ENCODE measurements at places on chromosomes 6 and 20.

DNA sequence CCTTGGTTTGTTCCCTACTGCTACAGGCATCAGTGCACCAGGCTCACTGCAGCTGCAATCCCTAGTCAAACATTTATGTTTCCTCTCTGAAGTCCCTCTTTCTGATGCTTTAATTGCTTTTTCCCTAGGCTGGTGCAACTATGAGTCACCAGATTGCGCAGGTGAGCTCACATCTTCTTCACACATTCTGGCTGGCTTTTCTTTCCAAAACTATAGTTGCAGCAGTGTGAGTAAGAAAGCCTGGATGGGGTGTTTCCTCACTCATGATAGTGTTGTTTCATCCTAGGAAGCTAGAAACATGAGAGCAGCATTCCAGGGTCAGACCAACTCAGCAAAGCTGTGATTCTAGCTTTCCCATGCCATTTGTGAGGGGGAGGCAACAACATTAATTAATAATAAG, 296.4 kb downstream of the PAX1 start:
- no peak for DNase-seq

- no peak for DNase-seq
Measured at GRCh38 chr20:10984913-10985312, 311.1 kb upstream of the JAG1 start.

- no peak for DNase-seq
Measured at GRCh38 chr20:35718972-35719635, 19.9 kb downstream of the ROMO1 start.

GRCh38 chr20:49887251-49888211, 27.8 kb downstream of the SPATA2 start:
- no peak for DNase-seq

DNA sequence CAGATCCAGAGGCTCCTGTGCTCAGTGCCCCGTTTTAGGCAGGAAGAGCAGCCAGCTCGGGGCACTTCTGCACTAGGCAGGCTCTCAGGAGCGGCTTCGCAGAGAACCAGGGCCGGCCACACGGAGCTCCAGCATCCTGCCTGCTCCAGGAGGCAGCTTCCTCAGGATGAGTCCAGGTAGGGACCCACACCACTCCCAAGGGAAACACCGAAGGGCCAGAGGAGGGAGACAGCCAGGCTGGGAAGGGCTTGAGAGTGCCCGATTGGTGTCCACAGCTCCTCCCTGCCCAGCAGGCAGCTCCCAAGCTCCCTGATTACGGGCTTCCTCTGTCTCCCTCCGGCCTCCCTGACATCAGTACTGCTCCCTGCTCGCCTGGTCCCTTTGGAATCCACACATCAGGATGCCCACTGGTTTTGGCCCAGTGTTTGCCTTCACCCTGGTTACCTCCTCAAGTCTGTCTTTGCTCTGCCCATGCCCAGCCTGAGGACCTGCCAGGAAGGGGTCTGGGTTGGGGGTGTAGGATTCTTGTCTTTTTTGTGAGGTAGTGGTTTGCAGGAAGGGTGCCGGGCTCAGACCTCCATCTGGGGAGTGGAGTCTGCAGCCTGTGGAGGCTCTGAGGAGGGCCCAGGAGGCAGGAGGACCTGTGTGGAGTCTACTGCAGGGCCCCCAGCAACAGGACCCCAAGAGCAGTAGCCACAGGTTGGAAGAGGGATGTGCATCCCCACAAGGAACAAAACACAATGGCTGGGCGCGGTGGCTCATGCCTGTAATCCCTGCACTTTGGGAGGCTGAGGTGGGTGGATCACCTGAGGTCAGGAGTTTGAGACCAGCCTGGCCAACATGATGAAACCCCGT, 11.2 kb upstream of the PYGB start:
- no peak for DNase-seq

DNA sequence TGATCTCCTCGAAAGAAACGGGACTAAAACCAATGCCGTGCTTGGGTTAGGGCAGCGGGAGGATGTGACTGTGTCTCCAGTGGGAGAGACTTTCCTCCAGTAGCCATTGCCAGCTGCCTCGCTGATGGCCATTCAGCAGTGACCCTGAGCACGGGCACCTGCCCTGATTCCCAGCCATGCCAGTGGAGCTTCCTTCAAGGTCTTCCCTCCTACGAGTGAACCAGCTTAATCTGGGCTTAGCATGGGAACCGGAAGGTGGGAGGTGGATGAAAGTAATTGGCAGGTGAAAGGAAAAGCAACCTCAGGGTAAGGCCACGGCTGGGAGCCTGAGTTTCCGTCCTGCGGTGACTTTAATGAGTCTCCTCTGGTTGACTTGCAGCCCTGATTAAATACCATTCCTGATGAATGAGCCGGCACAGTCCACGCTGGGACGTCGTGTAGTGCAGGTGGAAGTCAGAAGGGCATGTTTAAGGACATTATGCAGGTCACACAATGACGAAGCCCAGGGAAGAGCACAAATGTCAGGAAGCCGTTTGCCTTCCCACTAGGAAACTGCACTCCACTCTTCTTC, 813.5 kb downstream of the QKI start:
- DNase-seq = no peak

DNA sequence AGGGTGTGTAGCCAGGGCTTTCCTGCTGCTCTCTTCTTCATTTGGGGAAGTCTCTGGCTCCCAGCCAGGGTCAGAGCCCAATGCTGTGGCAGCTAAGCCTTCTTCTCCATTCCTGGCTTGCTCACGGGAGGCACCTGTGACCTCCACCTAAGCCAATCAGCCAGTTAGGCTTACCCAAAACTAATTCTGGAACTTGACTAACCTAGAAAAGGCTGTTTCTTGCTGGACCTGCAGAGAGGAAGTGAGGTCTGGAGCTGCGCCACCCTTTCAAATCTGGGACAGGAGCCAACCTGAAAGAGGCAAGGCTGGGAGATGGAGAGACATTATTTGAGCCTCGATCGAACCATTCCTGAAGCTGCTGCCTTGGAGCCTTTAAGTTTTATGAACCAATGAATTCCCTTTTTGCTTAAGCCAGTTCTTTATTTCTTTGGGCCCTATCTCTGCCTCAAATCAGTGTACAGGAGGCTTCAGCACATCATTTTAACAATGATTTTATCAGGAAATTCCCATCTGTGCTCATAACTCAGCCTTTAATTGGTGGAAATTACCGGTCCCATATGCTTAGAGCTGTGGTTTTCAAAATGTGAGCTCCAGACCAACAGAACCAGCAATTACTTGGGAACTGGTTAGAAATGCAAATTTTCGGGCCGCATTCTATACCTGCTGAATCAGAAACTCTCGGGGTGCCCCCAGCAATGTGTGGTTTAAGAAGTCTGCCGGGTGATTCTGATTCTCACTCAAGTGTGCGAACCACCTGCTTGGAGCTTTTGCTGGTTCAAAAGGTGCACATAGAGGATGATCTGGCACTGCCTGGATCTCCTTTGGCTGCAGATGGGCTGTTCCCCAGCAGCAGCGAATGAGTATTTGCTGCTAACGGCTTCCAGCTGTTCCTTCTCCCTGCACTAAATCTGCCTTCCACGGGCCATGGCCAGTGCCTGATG, 97.4 kb upstream of the RNF24 start:
- no peak for DNase-seq

DNA sequence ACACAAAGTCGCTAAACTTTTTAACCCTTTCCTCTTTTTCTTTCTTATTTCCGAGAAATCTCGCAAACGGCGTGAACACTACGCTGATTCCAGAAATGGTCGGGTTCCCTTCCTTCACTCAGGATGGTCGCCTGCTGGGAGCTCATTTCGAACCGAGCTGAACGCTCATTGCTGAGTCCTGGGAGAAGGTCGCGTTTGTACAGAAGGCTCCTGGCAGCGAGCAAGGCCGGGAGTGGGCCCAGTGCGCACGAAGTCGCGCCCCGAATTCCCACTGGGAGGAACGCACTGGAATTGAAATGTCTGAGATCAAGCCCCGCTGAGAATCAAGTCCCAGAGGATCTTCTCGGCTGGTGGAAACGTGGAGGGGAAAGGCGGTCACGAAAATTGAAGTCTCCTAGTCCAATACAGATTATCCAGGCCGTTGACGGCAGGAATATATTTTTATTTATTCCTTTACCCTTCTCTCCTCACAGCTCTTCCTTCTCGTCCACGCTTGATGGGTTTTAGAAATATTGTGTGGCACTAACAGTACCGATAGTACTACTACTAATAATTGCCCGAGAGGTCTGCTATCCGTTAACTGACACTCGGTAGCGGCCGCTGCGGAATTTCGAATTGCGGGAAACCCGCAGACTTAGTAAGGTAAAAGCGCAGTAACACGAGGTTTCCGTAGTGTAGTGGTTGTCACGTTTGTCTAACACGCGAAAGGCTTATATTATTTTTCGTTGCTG, 207.2 kb upstream of the ZNF184 start:
- DNase-seq = no peak

- DNase-seq = no peak
Measured at GRCh38 chr6:127376685-127377084, 33.3 kb upstream of the ECHDC1 start.

DNA sequence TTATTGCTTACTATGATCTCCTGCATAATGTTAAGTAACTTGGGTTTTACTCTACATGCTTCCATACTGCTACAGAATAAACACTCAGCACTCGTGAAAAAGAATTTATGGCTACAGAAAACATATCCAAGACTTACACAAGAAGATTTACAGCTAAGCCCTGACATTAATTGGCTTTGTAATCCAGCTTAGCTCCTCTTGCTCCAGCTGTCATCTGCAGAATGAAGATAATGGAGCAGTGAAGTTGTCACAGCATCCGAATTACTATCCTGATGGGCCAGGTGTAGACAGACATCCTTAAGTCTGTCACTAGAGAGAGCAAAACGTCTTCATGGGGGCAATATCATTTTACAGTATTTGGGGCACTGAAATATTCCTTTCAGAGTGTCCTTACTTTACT, 155.3 kb downstream of the PRKN start:
- no peak for DNase-seq

GRCh38 chr6:4668271-4669179, 107.7 kb upstream of the CDYL start:
- peak; percentile 10 for DNase-seq

DNA sequence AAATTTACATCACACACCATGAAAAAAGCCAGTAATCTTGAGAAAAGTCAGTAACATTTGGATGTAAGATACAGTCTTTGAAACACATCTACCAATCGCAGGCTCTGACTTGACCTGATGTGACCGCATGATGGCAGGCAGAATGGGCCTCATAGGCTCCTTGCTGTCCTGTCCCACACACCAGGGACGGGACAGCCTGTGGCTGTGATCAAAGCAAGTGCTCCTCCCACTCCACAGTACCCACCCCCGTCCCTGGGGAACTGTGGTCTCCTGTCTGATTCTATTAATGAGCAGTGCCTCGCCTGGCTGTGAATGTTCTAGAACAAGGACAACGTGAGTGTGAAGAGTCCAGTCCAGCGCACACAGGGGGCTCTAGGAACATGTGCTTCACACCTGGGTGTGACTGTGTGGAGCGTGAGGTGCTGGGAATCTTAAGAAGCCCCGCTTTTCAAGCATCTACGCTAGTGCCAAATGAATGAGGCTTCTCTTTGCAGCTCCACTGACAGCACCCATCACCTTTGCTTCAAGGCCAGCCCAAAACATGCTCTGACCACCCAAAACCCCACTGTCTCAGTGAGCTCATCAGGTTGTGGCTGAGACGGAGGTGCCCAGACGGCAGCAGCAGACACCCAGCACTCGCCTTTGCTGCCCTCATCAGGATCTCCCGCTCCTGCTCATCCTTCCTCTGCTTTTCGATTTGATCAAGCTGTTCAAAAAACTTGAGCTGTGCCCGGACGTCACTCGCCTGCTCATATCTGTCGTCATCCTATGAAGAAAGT, 67.1 kb downstream of the TAF4 start:
- no peak for DNase-seq

- no peak for DNase-seq
Measured at GRCh38 chr6:53112404-53112803, 36.2 kb downstream of the GCM1 start.

GRCh38 chr6:165889636-165890403, 226.8 kb upstream of the PDE10A start:
- no peak for DNase-seq

DNA sequence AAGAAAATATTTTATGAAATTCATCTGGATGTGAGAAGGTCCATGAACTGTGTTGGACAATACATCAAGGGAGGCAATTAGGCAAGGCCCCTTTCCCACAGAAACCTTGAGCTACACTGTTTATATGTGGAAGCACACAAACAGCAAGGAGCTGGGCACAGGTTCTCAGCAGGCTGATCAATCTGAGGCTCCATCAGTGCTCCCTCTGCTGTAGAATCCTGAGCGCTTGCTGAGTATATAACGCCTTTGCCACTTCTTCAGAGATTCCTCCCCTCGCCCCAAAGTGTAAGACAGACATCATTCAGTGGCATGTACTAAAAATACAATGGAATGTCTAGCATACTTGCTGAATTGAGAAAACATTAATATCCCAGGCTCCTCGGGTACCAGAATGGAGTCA, 146.9 kb downstream of the PRKN start:
- no peak for DNase-seq

DNA sequence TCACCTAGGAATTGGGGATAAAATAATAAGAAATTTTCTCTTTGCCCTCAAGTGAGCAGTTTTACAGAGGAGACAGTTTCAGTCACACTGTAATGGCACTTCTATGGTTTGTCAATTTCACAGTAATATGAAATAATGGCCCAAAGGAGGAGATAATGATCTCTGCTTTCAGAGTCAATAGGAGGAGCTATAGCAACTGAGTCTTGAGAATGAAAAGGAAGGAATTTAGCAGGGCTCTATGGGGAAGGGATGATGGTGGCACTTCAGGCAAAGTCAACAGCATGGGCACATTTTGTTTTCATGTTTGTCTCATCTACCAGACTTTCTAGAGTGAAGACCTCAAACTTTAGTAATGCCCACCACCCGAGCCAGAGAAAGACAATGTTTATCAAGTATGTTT, 138.3 kb upstream of the HMGN3 start:
- no peak for DNase-seq

DNA sequence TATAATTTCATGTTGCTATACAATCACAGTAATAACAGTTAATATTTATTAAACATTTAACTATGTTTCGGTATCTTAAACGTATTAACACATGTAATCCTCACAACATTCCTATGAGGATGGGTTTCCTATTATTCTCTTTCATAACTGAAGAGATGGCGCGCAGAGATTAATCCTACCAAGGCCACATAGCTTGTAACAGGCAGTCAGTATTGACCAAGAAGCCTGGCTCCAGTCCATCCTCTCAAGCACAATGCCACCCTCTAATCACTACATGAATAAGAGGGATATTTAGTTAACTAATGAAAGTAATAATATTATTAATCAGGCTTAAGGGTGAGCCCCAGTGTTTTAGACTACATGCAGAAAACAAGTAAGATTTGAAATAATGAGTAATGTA, 149.7 kb upstream of the SIM1 start:
- DNase-seq = no peak

DNA sequence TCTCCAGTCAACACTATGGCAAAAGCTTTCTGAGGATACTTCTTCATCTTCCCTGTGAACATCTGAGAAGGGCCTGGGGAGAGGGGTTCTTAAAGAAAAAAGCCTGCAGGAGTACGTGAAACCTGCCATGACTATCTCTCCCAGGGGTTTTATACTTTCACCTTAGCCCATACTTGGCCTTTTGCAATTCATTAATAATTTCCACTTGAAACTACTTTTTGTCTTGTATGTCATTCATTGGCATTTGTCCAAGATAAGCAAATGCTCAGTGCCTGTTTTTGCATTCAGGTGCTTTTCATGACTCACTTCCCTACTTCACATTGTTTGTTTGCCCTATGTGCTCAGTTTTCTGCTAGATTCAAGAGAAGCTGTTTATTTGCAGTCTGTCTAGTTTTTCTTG, 580.3 kb upstream of the GJE1 start:
- no peak for DNase-seq

Measured in AG09309 (cell line).